ENCODE measurements at places on chromosomes 7 and 10. TPM values are rescaled to one million over a fixed set of nuclear protein-coding genes. Genes with fewer than 3 reads are reported as not detected.

The VIPR2 gene
- total RNA-seq: not detected

The LIPF gene
- total RNA-seq: not detected

- DNase-seq: peak; percentile 8
These were observed 154.5 kb downstream of the SVIL start for GRCh38 chr10:29479981-29480954.

The OR13A1 gene
- total RNA-seq: under 0.01 TPM

The HYAL4 gene
- not detected for total RNA-seq

DNA sequence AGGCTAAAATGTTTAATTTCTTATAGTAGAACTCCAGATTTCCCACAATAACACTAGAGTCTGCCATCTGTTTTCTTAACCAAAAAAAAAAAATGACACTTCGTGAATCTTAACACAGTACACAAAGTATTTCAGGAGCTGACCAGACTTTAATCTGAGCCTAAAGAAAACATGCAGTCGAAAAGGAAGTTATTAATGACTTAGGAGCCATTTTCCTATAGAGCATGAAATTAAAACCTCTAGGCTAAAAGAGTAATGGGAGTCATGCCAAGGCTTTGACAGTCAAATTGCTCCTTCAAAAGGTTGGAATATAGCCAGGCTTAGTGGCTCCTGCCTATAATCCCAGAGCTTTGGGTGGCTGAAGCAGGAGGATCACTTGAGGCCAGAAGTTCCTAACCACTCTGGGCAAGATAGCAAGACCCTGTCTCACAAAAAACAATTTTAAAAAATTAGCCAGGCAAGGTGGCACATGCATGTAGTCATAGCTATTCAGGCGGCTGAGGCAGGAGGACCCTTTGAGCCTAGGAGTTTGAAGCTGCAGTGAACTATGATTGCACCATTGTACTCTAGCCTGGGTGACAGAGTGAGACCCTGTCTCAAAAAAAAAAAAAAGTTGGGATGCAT lies 13.6 kb downstream of the MICU1 start:
- no peak for DNase-seq

DNA sequence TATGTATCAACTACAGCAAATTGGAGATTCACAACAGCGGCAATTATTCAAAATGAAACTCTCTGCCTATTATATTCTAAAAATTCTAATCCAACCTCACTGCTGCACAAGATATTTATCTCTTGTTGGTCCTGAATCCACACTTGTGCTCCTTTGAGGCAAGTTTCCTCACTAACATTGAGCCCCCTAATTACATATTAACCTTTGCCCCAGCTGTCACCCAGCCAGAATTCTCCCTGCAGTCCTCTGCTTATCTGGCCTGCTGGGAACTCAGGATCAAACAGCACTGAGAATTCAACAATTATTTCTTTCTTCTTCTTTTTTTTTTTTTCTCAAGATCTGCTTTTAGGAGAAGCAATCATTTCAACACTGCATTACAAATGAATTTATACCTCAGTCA lies 21.5 kb upstream of the PLAC9 start:
- DNase-seq: no peak

DNA sequence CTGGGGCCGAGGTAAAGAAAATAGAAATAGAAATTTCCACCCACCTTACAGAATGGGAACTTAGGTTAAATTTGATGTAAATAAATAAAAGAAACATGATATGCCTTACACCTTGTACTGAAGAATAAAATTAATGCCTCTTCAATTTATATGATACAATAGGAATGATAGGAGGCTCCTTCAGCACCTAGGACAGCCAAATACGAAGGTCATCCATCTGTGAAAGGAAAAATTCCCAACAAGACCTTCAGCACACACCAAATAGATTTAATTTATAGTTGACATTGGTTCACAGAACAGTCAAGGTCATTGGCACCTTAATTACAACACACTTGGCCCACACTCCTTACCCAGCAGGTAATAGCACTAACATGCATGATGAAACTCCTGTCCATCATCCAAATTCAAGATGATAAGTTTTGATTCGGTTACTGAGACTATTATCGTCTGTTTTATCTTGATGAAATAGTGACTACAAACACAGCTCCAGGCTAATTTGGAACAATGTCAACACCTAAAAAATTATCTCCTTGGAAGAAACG lies 250.9 kb downstream of the SNX13 start:
- no peak for DNase-seq

DNA sequence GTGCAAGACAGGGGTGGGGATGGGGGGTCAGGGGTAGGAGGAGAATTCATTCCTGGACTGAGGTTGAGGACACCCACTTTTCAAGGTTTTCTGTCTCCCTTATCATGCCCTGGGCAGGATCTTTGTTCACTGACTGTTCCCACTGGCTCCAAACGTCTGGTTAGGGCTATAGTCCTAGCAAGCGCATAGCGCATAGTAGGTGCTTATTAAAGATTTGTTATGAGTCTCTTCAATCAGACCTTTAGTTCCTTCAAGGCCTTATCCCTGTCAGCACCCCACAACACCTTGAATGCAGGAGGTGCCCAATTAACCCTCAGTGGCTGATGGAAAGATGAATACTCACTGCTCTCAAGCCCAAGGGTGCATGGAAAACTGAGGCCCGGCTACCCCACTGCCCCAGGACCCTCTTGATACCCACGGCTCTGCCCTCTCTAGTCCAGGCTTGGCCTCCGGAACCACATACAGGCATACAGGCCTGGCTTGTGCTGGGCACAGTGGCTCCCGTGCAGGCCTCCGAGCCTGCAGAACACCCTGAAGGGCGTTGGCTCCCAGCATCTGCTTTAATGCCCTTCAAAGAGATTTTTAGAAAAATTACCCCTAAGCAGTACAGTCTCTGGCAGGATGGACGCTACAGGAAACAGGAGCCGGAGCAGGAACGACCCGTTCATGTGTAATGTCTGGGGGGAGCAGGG lies 177.7 kb downstream of the SH3PXD2A start:
- DNase-seq: no peak

DNA sequence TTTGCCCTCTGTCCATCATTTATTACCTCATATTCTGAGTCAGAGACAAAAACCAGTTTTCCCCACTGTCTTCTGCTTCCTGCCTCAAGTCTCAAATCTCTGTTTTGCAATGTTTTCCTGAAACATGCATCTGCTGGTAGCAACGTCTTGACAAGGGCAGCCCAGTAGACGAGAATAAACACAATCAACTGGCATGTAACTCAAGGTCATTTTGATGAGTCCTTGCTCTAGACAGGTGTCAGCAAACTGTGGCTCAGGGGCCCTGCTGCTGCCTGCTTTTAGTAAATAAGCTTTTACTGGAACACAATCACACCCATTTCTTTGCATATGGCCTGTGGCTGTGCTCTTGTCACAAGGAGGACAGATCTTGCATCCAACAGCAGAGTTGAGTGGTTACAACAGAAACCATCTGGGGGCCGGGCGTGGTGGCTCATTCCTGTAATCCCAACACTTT lies 59.8 kb downstream of the ITIH5 start:
- DNase-seq: no peak

GRCh38 chr10:24989867-24990266 lies 26.1 kb downstream of the ENKUR start:
- no peak for DNase-seq

DNA sequence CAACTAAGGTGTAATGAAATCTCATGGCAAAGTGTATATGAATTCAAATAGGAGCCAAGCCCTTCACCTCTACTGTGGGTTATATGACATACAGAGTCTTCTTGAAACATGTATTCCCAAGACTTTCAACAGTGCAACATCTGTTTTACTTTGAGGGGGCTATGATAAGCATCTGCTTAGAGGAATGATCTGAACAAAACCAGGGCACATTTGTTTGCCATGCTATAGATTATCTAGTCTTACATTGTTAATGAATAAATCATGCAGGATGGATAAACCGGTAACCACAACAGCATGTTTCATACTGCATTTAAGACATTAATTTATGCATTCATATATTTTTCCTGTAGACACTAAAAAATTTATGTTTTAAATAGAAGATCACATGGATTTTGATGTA lies 1021.9 kb downstream of the LRMDA start:
- DNase-seq: no peak

- peak; percentile 72 for DNase-seq
These were observed 3.6 kb downstream of the TSPAN14 start for GRCh38 chr10:80457554-80458262.

The C10orf53 gene
- not detected for total RNA-seq

DNA sequence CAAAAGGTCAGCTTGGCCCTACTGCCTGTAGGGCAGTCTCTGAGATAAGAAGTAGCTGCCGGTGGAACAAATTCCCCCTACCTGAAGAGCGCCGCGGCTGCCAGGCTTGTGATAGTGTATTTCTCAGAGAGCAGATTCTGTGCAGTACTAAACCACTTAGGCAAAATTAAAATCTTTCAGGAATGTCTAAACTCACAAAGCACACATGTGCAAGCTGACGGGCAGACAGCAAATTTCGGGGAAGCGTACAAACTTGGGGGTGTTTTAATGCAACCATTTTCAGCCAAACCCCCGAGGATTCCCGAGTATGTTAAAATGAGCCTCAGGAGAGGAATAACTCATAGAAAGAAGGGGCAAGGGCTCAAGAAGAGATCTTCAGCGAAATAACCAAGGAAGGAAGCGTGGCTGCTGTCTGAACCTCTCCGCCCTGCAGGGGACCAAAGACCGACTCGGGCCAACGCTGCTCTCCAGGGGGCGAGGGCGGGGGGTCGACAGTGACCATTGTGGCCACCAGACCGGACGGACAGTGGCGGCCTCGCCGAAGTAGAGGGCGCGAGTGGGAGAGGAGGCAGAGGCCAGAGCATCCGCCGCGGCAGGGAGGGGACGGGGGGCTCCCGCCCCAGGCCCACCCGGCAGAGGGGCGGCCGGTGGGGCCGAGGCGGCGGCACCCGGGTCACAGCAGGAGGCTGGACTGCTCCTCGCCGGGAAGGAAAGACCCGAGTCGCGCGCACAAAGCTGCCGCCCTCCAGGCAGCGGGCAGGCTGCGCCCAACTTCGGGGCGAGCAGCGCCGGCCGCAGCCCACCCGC lies 819 bp downstream of the HYCC1 start:
- DNase-seq: peak; percentile 60

GRCh38 chr7:156034397-156034796 lies 222.1 kb upstream of the SHH start:
- no peak for DNase-seq

DNA sequence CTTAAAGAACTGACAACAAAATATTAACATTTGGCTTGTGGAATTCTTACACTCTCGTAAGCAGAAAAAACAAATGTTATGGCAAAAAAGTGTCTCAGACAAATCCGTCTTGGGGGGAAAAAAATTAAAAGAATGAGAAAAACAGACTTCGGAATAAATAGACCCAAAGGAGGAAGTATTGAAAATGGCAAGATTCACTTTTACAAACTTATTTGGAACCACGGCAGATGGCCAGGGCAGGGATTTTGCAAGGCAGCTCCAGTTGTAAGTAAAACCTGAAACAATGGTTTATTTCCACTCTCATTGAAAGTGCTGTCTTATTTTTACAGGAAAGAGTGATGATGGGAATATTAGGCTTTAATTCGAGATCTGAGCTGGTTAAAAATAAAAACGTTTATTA lies 1.5 kb upstream of the ZNF438 start:
- DNase-seq: no peak

The KAT6B gene
- total RNA-seq: 30.9 TPM

DNA sequence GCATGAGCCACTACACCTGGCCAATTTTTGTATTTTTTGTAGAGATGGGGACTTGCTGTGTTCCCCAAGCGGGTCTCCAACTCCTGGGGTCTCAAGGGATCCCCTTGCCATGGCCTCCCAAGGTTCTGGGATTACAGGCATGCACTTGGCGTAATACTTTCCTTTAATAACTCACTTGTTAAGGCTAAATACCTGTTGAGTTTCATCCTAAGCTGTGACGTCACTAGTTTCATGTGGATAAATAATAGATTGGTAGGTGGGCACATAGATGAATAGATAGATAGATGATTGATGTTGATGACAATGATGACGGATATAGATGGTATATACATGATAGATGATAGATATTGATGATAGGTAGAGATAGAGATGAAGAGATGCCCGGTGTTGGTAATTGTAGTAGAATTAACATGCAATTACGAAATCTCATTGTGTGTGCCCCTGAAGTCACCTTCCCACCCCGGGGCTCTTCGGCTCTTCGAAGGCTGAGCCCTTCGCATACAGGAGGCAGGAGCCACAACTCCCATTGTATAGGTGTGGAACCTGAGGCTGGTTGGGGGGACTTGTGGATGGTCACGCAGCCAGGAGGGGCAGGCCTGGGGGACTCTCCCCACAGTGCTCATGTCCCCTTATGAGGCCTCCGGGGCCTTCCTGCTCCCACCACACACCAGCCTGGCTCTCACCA lies 2.6 kb downstream of the GRIFIN start:
- DNase-seq: peak; percentile 85

The SCIN gene
- 4.7 TPM for total RNA-seq

GRCh38 chr10:44517635-44518034 lies 132.7 kb upstream of the CXCL12 start:
- no peak for DNase-seq

DNA sequence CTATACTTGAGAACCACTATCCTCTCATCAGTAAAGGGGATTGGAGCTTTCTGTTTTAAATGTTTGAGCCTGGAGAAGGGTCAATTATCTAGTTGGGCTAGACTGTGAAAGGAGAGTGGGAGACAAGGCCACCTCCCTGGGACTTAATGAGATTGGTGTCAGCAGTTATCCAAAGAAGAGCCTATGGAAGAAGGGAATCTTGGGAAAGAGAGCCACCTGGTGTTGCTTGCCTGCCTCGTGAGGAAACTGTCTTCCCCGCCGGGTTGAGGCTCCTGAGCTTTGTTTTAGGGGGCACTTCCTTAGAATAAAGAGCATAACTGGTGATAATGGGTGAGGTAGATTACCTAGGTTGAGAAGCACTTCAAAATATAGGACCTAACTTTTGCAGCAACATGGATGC lies 32.0 kb upstream of the ABCB4 start:
- no peak for DNase-seq

The CALML5 gene
- not detected for total RNA-seq

DNA sequence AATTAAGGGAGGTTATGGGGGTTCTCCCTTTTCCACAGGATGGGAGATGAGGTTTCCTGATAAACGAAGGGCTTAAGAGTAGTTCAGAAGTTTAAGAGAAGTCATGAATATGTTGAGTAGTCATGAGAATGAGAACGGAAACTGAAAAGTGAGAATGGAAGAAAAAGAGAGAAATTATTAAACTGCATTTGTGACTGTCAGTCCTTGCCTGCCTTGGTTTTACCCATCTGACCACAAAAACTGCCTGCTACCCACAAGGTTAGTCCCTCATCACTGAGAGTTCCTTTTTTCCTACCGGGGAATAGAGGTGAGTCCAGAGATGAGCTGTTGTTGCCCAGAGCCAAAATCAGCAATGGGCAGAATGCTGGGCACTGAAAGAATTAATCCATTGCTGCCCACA lies 174.1 kb upstream of the BET1 start:
- no peak for DNase-seq

DNA sequence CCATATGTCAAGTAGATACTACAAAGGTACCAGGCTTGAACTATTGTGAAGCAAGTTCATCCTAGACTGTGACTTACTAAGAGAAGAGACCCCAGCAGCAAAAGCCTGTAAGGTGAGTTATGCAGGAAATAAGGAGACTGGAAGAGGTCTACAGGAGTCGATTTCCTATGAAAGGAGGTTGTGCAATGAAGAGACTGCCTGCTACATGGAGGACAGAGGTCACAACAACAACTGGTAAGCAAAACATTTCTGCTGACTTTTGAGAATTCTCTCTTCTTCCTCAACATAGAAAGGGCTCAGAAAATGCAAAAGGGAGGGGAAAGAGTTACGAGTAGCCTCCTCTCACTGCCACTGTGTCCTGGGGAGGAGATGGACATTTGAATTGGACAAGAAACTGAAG lies 42.4 kb downstream of the PDK4 start:
- no peak for DNase-seq

The LIPK gene
- total RNA-seq: not detected

- DNase-seq: peak; percentile 29
These were observed 103.5 kb upstream of the FERD3L start for GRCh38 chr7:19248681-19249080.
